ENCODE measurements at places on chromosomes 16 and 17. TPM values are rescaled to one million over a fixed set of nuclear protein-coding genes. Genes with fewer than 3 reads are reported as not detected.

Gene CCL11
- total RNA-seq: not detected

GRCh38 chr17:66739553-66739952 lies 95.4 kb upstream of the CACNG5 start:
- no peak overlapping the region for H3K4me3 ChIP-seq
- no peaks in the 10 kb centered on the region for H3K4me1 ChIP-seq
- no peak overlapping the region for H3K27ac ChIP-seq
- no peaks in the 10 kb centered on the region for H3K27me3 ChIP-seq
- DNase-seq: no peak
- no peaks in the 10 kb centered on the region for H3K36me3 ChIP-seq

GRCh38 chr17:76277300-76278267 lies 12.4 kb downstream of the UBALD2 start:
- DNase-seq: no peak
- H3K27me3 ChIP-seq: no peaks in the 10 kb centered on the region
- no peak overlapping the region for H3K27ac ChIP-seq

Gene GRIN2A
- 0.39 TPM for total RNA-seq

DNA sequence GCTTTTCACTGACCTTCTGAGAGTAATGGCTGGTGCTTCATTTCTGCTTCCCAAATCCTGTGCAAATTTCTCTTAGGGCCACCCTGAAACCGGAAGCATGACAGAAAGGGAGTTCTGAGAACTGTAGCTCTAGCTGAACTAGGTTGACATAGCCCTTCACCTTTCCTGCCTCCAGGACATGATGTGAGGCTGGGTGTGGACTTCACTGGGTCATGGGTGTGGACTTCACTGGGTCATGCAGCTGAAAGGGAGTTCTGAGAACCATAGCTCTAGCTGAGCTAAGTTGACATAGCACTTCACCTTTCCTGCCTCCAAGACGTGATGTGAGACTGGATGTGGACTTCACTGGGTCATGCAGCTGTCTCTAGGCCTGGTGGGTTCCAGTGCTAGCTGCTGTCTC lies 54.3 kb upstream of the NLRP1 start:
- no peaks in the 10 kb centered on the region for H3K27me3 ChIP-seq
- no peak overlapping the region for H3K27ac ChIP-seq
- no peaks in the 10 kb centered on the region for H3K36me3 ChIP-seq
- no peak overlapping the region for H3K4me3 ChIP-seq
- H3K4me1 ChIP-seq: no peaks in the 10 kb centered on the region

GRCh38 chr17:34291721-34292348 lies 6.3 kb downstream of the CCL11 start:
- H3K4me1 ChIP-seq: no peaks in the 10 kb centered on the region
- H3K4me3 ChIP-seq: no peak overlapping the region
- H3K27me3 ChIP-seq: no peaks in the 10 kb centered on the region
- DNase-seq: no peak
- H3K27ac ChIP-seq: no peak overlapping the region

DNA sequence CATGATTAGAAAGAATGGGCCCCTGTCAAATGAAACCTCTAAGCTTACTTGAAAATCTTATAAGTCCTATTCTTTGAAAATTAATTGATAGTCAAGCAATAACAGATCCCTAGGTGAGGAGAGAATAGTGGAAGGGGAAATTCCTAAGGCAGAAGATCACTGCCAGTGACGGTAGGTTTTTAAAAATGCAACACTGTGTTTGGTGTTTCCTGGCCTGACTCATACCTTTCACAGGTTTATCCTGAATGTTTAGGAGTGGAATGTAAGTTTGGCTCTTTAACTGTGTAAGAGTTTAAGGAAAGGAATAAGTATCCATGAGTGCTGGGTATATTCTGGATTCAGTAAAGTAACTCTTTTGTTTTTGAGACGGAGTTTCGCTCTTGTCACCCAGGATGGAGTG lies 23.8 kb downstream of the HAPSTR1 start:
- no peak overlapping the region for H3K27ac ChIP-seq
- no peaks in the 10 kb centered on the region for H3K27me3 ChIP-seq
- H3K4me1 ChIP-seq: peaks cover 94% of the 10 kb centered on the region
- H3K36me3 ChIP-seq: no peaks in the 10 kb centered on the region
- no peak overlapping the region for H3K4me3 ChIP-seq

GRCh38 chr17:47946929-47947397 lies 5.6 kb downstream of the PNPO start:
- H3K27ac ChIP-seq: peak overlapping the region; percentile 26
- H3K27me3 ChIP-seq: no peaks in the 10 kb centered on the region
- H3K4me1 ChIP-seq: peaks cover 16% of the 10 kb centered on the region
- H3K36me3 ChIP-seq: no peaks in the 10 kb centered on the region
- DNase-seq: peak; percentile 88

DNA sequence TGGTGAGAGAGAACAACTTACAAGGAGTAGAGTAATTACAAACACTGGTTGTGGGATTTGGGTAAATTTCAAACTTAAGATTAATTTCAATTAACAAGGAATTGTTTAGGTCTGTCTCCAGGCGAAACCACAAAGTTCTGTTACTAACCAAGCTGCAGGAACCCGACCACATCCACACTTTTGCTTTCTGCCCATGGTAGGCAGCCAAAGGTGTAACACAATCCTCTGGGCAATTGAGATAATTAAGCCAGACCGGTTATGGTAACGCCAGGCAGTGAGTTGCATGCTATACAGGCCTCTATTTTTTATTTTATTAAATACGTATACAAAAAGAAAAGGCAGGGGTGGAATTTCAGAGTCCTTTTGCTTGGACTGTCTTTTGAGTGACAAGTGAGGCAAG lies 12.0 kb downstream of the KCNJ2 start:
- H3K27ac ChIP-seq: no peak overlapping the region
- DNase-seq: no peak
- H3K36me3 ChIP-seq: no peaks in the 10 kb centered on the region

DNA sequence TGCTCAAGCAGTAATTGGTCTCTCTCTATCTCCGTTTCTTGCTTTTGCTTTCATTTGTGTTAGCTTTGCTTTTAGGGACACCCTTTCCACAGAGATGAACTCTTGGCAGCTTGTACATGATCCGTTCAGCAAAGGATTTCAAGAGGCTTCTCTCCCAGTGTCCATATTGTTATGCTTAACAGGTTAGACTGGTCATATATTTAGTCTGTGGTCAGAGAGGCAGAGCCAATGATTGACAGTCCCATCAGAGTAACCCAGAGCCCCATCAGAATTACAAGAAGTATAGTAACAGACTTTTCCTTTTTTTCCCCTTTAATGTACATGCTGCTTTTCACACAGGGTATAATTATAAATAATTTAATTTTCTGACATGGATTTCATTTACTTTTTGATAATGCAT lies 34.4 kb downstream of the GDPD1 start:
- H3K36me3 ChIP-seq: no peaks in the 10 kb centered on the region
- H3K4me1 ChIP-seq: no peaks in the 10 kb centered on the region
- no peak for DNase-seq
- H3K27me3 ChIP-seq: no peaks in the 10 kb centered on the region
- no peak overlapping the region for H3K4me3 ChIP-seq

DNA sequence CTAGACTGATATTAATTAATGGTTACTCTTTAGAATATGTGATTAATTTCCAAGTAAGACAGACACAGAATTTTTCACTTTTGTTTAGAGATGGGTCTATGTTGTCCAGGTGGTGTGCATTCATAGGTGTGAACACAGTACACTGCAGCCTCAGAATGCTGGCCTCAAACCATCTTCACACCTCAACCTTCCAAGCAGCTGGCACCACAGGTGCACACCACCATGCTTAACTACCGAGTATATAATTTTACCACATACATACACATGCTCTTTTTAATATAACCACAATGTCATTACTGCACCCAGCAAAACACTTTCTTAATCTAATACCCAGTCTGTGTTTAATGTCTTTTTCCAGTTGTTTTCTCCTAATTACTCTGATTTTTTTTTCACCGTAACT lies 23.9 kb downstream of the N4BP1 start:
- no peaks in the 10 kb centered on the region for H3K4me1 ChIP-seq
- no peaks in the 10 kb centered on the region for H3K27me3 ChIP-seq
- H3K36me3 ChIP-seq: no peaks in the 10 kb centered on the region
- no peak for DNase-seq

GRCh38 chr16:71402007-71402406 lies 39.8 kb downstream of the TLE7 start:
- H3K27ac ChIP-seq: no peak overlapping the region
- H3K4me3 ChIP-seq: no peak overlapping the region
- no peaks in the 10 kb centered on the region for H3K4me1 ChIP-seq
- H3K36me3 ChIP-seq: no peaks in the 10 kb centered on the region
- DNase-seq: no peak

Gene SLFN14
- total RNA-seq: not detected

DNA sequence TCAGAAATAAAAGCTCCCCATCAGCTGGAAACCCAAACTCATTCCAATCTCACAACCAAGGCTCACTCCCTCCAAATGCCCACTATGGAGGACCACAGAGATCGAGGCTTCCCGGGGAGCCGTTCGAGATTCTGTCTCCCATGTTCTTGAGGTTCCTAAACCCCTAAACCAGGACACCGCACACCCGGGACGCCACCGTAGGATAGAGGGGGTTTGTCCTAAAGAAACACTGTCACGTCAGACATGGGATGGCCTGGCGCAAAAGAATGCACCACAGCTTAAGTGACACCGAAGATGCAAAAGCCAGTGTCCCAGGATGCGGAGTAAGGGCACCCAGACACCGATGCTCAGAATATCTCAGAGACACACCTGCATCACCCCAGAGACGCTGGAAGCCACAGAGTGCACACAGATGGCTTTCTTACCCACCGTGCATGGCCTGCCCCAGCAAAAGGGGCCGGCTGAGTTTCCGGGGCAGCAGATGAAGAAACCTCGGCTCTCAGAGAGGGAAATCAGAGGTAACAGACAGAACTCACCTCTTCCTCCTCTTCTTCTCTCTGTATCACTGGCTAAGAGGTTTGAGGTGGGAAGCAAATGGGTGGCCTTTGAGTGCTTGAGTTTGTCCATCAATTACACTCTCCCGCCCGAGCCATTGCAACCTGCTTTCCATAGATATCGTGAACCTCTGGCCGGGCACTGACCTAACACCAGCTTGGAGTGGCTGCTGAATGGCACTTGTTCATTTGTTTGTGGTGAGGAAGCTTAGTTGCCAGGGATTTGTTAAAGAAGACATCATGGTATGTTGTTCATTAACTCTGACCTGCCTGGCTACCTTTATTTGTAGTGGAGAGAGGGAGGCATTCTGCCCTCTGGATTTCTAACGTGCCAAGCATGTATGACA lies 65.1 kb upstream of the TNRC6C start:
- H3K36me3 ChIP-seq: no peaks in the 10 kb centered on the region
- H3K27ac ChIP-seq: no peak overlapping the region
- no peak for DNase-seq

GRCh38 chr16:29825145-29826044 lies 5.1 kb downstream of the MVP start:
- no peaks in the 10 kb centered on the region for H3K27me3 ChIP-seq
- DNase-seq: no peak
- H3K4me1 ChIP-seq: peaks cover 45% of the 10 kb centered on the region
- peak overlapping the region; percentile 64 for H3K27ac ChIP-seq
- no peak overlapping the region for H3K4me3 ChIP-seq

GRCh38 chr16:50253514-50253910 lies 12.8 kb upstream of the ADCY7 start:
- H3K4me1 ChIP-seq: no peaks in the 10 kb centered on the region
- H3K36me3 ChIP-seq: no peaks in the 10 kb centered on the region
- no peak overlapping the region for H3K27ac ChIP-seq
- H3K27me3 ChIP-seq: no peaks in the 10 kb centered on the region
- H3K4me3 ChIP-seq: no peak overlapping the region
- no peak for DNase-seq

- peak overlapping the region; percentile 64 for H3K27ac ChIP-seq
- H3K4me1 ChIP-seq: no peaks in the 10 kb centered on the region
- no peaks in the 10 kb centered on the region for H3K36me3 ChIP-seq
- no peak for DNase-seq
- H3K4me3 ChIP-seq: no peak overlapping the region
Measured at GRCh38 chr16:3074860-3075522, 9.6 kb downstream of the IL32 start.

Gene MEOX1
- total RNA-seq: 4.2 TPM

DNA sequence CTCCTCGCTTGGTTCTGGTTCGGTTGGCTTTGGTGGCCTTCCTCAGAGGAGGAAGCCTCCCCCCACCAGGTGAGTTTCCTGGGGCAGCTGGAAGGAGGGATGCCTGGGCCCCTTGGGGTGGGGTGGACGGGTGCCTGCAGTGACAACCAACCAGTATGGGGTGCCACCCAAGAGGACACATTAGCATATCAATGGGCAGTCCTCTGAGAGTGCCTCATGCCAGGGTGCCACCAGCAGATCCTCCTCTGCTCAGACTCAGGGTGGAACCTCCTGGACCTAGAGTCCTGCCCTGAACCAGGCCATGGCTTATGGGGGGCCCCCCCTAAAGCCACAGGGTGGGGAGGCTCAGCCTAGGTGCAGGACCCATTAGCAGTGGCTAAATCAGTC lies 2.7 kb downstream of the PPP1R1B start:
- H3K27me3 ChIP-seq: peaks cover 7% of the 10 kb centered on the region
- no peak for DNase-seq
- no peaks in the 10 kb centered on the region for H3K36me3 ChIP-seq
- H3K4me3 ChIP-seq: no peak overlapping the region

Gene SCN4A
- total RNA-seq: 2.4 TPM

GRCh38 chr17:42275527-42276358 lies 448 bp downstream of the STAT5B start:
- peak overlapping the region; percentile 81 for H3K27ac ChIP-seq
- no peaks in the 10 kb centered on the region for H3K36me3 ChIP-seq
- peaks cover 54% of the 10 kb centered on the region for H3K4me1 ChIP-seq
- no peaks in the 10 kb centered on the region for H3K27me3 ChIP-seq

- no peak overlapping the region for H3K27ac ChIP-seq
- H3K4me1 ChIP-seq: no peaks in the 10 kb centered on the region
- no peaks in the 10 kb centered on the region for H3K36me3 ChIP-seq
Measured at GRCh38 chr17:73787076-73788059, 143.1 kb upstream of the SDK2 start.

DNA sequence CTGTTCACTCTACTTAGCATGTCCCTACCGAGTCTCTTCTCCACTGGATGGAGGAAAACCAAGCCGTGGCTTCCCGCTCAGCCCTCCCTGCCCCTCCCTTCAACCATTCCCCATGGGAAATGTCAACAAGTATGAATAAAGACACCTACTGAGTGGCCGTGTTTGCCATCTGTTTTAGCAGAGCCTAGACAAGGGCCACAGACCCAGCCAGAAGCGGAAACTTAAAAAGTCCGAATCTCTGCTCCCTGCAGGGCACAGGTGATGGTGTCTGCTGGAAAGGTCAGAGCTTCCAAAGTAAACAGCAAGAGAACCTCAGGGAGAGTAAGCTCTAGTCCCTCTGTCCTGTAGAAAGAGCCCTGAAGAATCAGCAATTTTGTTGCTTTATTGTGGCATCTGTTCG lies 2.8 kb upstream of the LPCAT2 start:
- DNase-seq: no peak
- no peak overlapping the region for H3K27ac ChIP-seq
- H3K27me3 ChIP-seq: no peaks in the 10 kb centered on the region
- H3K36me3 ChIP-seq: no peaks in the 10 kb centered on the region

GRCh38 chr17:47870056-47870455 lies 19.1 kb upstream of the SP6 start:
- H3K27ac ChIP-seq: no peak overlapping the region
- no peaks in the 10 kb centered on the region for H3K4me1 ChIP-seq
- no peak overlapping the region for H3K4me3 ChIP-seq
- H3K27me3 ChIP-seq: no peaks in the 10 kb centered on the region

GRCh38 chr17:72765368-72766153 lies 326.9 kb downstream of the SLC39A11 start:
- peaks cover 31% of the 10 kb centered on the region for H3K36me3 ChIP-seq
- no peak overlapping the region for H3K4me3 ChIP-seq
- H3K4me1 ChIP-seq: no peaks in the 10 kb centered on the region
- no peaks in the 10 kb centered on the region for H3K27me3 ChIP-seq
- no peak for DNase-seq

Gene ZCCHC14
- 45.8 TPM for total RNA-seq

- H3K36me3 ChIP-seq: no peaks in the 10 kb centered on the region
- H3K4me1 ChIP-seq: no peaks in the 10 kb centered on the region
- no peak overlapping the region for H3K4me3 ChIP-seq
- H3K27ac ChIP-seq: no peak overlapping the region
- DNase-seq: no peak
Measured at GRCh38 chr17:46766493-46767491, 51.7 kb downstream of the WNT3 start.

All from tibial nerve (tissue), 4 donors.